ENCODE measurements at places on chromosomes 12 and 14.

- DNase-seq = no peak
These were observed 372.5 kb upstream of the DDHD1 start for GRCh38 chr14:53525608-53526007.

- DNase-seq = no peak
These were observed 23.9 kb downstream of the SLC7A7 start for GRCh38 chr14:22791301-22791700.

GRCh38 chr14:94623422-94623809, 11.2 kb downstream of the SERPINA3 start:
- DNase-seq = no peak

DNA sequence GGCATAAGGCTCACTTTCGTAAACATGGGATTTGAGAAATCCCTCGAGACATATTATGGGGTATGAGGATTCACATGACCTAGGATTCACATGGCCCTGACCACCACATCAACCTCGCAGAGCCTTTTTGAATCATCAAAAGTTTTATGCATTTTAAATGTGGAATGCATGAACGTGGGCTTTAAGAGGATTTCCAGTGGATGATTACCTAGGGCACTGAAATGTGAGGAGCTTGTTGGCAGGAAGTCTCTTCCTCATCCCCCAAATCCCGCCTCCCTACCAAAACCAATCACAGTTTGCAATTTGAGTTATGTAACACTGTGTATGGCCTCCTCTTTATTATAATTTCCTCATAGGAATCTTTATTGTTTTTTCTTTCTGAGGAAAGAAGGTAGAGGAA, 659.6 kb upstream of the TBX3 start:
- no peak for DNase-seq

GRCh38 chr12:64882687-64883086, 58.2 kb downstream of the TBC1D30 start:
- DNase-seq = no peak

DNA sequence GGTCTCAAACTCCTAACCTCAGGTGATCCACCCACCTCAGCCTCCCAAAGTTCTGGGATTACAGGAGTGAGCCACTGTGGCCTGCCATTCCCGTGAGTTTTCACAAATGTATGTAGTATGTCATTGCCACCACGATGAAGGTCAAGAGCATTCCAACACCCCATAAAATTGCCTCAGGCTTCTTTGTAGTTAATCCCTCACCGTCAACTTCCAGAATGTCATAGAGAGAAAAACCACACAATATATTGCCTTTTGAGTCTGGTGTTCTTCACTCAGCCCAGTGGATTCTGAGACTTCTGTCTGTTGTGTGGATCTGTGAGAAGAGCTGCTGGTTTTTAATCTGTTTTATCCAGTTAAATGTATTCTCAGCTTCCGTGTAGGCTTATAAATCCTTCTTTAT, 12.6 kb upstream of the CFAP251 start:
- DNase-seq = no peak

Measured in forelimb muscle (tissue), 1 donor.